Ascending aorta (tissue), 2 donors: ENCODE measurements at places on chromosomes 7 and 10.

DNA sequence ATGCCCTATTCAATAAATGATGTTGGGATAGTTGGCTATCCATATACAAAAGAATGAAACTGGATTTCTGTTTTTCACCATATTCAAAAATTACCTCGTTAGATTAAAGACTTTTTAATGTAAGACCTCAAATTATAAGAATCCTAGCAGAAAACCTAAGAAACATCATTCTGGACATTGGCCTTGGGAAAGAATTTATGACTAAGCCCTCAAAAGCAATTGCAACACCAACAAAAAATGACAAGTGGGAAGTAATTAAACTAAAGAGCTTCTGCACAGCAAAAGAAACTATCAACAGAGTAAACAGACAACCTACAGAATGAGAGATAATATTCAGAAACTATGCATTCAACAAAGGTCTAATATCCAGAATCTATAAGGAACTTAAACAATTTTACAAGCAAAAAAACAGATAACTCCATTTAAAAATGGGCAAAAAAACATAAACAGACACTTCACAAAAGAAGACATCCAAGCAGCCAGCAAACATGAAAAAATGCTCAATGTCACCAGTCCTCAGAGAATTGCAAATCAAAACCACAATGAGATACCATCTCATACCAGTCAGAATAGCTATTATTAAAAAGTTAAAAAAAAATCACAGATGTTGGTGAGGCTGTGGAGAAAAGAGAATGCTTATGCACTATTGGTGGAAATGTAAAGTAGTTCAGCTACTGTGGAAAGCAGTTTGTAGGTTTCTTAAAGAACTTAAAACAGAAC lies 309.8 kb downstream of the AHR start:
- DNase-seq = no peak

GRCh38 chr7:79778786-79779770 lies 325.6 kb upstream of the MAGI2 start:
- DNase-seq = no peak

GRCh38 chr7:134813663-134814396 lies 34.4 kb downstream of the CALD1 start:
- no peak for DNase-seq

GRCh38 chr7:133024596-133024995 lies 57.3 kb downstream of the CHCHD3 start:
- DNase-seq = no peak
